ENCODE measurements at places on chromosomes 4 and X.

GRCh38 chr4:105896461-105896942 is 1.2 kb downstream of the NPNT start:
- no peak for DNase-seq

- no peak for DNase-seq
Observed at GRCh38 chr4:3651267-3651845, 114.8 kb upstream of the ADRA2C start.

- no peak for DNase-seq
Observed at GRCh38 chrX:10471418-10471817, 149.0 kb downstream of the MID1 start.

DNA sequence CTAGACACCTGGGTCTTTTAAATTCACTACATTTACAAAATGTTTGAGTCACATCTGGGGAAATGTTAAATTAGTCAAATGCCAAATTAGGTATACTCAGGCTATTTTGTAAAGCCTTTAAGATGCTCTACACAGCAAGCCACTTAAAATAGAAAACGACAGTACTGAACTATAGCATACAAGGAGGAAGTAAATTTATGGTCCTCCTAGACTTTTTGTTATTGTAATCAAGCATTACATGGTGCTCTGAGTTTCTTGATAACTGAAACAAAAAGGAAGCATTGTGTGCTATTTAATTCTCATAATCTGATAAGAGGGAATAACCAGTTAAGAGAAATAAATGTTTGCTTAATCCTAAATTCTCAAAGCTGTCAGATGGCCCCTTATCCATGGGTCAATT is 46.2 kb downstream of the SLC9A7 start:
- DNase-seq: no peak

Measured in activated T-cell treated with anti-CD3 and anti-CD28 coated beads for 48 hours (primary cell).